Sciatic nerve (tissue), 2 donors: ENCODE measurements at places on chromosomes 4 and X.

DNA sequence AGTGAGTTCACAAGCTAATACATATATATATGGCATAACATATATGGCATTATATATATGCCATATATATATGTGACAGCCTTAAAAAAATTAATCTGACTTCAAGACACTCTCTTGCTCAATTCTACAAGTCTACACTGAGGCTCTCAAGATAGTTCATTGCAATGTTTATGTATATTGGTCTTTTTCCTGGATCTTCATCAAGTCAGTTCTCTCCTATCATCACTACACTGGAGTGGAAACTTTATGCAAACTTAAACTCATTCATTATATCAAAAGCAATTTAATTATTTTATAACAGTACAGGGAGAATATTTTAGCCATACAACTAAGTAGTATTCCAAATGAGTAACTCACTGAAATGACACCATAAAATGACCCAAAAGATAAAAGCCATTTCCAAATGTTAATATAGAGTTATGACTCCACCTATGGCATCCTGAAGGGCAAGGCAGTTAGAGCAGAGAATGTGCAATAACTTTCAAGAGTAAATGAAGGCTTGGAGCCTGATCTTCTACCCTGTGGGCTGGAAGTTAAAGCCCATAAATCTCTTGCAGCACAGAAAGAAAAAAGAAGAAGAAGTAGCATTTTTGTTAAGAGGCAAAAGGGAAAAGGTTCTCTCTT, 176.3 kb upstream of the SLIT2 start:
- no peak for DNase-seq

- DNase-seq: no peak
These were observed 98.8 kb upstream of the IQCM start for GRCh38 chr4:149914119-149915115.

- DNase-seq: no peak
These were observed 505.1 kb downstream of the PPARGC1A start for GRCh38 chr4:23384741-23385140.

GRCh38 chr4:828641-829271, 2.8 kb upstream of the CPLX1 start:
- no peak for DNase-seq

DNA sequence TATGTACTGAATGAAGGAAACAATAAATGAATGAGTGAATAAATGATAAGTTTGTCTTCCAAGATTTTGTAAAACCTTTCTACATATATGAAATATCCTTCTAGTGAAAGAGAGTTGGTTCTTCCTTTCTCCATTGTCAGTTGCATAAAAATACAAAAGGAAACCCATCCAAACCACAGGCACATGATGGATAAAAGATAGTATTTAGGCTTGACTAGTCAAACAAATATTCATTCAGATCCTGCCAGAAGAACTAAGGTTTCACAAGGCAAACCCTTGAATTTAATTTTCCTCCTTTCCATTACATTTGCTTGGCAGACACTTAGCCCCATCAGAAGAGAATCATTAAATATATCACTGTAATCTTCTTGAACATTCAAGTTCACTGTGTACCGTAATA, 208.4 kb downstream of the COL25A1 start:
- DNase-seq: no peak

GRCh38 chr4:72846280-72847111, 223.0 kb downstream of the COX18 start:
- no peak for DNase-seq

GRCh38 chr4:78766026-78766425, 10.1 kb upstream of the BMP2K start:
- no peak for DNase-seq

- no peak for DNase-seq
These were observed 106.3 kb downstream of the TRAPPC11 start for GRCh38 chr4:183765251-183765911.

DNA sequence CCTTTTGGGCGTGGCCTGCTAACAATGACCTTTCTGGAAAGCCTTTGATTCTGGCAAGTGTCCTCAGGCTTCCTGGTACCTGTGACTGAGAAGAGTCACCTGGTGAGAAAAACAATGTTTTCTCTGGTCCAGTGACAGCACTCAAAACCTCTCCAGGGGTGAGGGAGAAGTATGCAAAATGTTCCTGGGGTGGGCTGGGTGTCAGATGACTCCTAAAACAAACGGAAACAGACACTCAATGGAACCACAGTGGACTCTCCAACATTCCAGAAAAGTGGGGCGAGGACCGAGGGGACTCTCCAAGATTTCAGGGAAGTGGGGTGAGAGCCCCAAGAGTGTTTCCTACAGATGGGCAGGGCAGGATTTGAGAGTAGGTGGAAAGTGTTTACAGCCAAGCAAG, 69.5 kb downstream of the ANAPC4 start:
- DNase-seq: no peak

DNA sequence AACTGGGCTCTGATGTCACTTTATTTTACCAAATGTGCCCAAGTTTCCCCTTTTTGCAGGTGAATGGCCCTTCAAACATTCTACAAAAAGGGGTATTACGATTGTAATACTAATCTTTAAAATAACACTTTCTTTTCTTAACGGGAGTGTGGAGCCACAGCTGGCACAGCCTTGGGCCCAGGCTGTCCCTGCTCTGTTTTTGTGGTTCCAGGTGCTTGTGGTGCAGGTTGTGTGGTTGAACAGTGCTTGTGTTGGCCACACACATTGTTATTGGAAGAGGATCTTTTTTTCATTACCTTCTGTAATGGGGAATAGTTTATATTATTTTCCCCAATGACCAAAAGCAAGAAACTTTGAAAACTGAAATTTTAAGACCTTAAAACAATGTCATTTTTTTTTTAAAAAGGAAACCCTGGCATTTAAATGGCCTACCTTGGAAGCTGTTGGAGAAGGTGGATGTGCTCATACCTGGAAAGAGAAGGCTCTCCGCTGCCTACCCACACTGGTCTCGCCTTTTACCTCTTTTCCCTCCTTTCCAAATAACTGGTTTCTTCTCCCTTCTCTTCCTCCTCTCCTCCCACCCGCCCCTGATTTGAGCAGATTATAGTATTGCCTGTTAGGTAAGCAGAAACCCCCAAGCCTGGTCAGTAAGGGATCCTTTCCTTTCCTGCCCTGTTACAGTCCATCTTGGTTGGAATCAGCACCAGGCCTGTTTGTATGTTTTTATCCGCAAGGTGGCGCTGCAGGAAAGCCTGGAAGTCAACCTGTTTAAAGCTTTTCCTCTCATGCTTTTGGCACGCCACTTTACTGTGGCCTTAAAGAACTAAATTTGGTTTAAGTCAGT, 28.6 kb downstream of the HADH start:
- DNase-seq: peak; percentile 90
